ENCODE measurements at places on chromosomes 1 and 21.
A peak's percentile ranks its signal among the peaks of the same experiment; 100 is the strongest.

DNA sequence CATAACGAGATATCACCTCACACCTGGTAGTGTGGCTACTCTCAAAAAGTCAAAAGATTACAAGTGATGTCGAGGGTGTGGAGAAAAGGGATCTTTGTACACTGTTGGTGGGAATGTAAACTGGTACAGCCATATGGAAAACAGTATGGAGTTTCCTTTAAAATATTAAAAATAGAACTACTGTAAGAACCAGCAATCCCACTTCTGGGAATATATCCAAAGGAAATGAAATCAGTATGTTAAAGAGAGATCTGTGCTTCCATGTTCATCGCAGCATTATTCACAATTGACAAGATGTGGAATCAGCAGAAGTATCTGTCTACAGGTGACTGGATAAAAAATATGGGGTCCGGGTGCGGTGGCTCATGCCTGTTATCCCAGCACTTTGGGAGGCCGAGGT lies 7.6 kb upstream of the PIK3C2B start:
- no peak for DNase-seq

- DNase-seq = no peak
Observed at GRCh38 chr1:3515774-3516480, 61.5 kb downstream of the ARHGEF16 start.

GRCh38 chr1:62509028-62509427 lies 72.2 kb downstream of the USP1 start:
- DNase-seq = no peak

DNA sequence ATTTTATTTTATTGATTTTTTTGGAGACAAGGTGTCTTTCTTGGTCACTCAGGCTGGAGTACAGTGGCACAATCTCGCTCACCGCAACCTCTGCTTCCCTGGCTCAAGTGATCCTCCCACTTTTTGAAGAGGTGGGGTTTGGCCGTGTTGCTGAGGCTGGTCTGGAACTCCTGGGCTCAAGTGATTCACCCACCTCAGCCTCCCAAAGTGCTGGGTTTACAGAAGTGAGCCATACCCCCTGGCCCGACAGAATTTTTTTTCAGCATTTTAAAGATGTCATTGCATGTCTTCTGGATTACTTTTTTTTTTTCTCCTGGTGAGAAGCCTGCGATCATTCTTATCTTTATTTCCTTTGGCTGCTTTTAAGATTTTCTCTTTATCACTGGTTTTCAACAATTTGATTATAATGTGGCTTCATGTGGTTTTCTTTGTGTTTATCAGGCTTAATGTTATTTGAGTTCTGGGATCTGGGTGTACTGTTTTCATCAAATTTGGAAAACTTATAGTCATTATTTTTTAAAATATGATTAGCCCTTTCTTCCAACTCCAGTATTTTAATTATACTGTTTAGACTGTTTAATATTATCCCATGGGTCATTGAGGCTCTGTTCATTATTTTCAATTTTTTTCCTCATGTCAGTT lies 23.1 kb upstream of the PTBP2 start:
- DNase-seq = peak; percentile 3

DNA sequence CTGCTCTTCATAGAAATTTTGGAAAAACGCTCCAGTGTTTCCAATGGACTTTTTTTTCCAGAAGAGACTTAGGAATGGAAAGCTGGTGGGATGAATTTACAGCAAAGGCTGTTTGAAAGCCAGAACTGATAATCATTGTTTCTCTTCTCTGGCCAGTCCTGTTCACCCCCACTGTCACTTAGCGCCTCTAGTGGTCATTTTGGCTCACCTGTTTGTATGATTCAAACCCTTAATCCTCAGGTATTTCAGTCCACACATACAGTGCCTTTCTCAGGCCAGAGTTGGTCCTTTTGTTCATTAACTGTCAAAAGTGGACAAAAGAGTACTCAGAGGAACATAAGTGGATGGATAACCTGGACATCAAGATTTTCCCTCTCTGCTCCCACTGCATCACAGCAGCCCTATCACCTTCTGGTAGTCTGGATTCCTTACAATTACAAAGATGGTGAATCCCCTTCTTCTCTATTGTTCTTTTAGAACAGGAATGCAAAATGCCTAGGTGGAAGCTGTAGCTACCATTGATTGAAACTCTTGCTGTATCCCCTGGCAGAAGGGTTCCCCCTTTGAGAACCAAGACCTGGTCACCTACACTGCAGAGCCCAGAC lies 177.6 kb upstream of the OLFM3 start:
- DNase-seq = no peak

DNA sequence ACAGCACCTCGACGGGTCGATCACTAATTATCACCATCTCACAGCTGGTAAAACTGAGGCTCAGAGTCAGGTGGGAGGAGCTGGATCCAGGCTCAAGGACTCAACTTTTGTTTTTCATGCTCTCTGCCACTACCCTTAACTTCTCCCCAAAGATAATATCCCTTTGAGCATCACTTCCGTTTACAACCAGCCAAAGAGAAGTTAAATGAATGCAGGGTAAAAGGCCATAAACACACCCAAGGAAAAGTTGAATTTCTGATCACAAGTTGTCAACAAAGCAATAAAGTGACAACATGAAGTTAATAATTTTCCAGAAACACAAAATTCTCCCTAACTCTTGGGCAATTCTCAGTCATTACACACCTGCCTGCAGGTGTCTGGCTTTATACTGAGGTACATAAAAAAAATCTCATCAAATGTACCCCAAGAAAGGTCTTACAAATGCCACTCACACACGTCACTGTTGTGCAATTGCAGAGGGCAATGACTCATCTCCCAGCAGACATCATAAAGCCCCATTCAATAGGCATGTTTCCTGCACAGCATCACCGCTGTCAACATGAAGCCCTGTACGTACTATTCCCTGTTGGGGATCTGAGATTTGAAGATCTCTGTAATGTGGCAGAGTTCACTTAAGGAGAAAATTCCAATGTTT lies 3.4 kb downstream of the OR2T11 start:
- no peak for DNase-seq

DNA sequence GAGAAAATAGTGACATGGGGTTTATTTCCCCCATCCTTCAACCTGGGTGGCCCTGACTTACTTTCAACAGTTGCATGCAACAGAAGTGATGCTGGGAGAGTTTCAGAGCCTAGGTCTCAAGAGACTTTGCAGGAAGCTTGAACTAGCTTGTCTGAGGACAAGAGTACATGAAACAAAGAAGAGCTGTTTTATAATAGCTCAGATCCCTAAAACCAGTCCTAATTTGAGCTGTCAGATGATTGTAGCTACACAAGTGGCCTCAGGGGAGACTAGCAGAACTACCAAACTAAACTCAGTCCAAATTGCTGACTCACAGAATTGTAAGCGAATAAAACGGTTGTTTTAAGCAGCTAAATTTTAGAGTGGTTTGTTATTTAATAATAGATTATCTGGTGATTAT lies 17.1 kb downstream of the RC3H1 start:
- no peak for DNase-seq

DNA sequence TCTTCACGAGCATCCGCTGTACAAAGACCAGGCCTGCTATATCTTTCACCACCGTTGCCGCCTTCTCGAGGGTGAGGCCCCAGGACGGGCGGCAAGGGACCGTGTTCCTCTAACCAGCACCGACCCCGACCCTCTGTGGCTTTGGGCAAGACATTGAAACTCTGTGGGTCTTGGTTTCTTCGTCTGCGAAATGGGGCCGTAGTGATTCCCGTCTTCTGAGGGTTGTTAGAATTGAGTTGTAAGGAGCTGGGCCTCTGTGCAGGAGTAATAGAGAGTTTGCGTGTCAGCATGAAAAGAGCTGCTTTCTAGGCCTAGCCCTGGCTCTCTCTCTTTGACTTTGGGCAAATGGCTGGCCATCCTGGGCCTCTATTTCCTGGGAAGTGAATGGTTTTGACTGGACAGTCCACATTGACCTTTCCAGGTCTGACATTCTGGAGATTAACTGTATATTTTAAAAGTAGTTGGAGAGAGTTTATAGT lies 591 bp downstream of the MRPL37 start:
- DNase-seq = no peak

DNA sequence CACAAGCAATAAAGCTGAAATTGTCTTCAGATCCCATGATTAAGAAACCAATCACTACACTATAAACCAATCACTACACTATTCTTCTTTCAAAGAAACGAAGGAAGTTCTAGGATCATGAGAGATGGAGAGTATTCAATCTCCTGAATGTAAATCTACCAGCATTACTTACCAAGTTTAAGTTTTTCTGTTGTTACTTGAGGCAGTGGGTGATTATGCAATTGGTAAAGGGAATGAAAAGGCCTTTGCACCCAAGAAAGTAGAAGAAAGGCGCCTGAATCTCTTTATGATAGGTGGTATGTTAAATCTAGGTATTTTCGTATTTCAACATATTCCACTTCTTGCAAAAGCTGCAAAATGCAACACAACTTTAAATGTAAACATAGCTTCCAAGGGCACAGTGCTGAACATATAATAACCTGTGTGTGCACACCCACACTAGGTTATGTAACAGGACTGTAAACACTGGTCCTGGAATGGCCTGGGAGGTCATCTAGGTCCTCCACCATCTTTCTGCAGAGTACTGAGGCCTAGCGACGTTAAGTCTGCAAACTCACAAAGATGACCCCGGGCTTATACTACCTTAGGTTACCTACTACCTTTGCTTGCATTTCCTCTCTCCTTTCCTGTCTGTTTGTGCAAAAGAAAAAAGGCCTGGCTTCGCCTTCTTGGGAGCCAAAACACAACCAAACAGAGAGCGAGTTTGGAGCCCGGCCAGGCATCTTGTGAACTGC lies 1.1 kb upstream of the UAP1 start:
- DNase-seq = no peak

GRCh38 chr1:157399984-157400382 lies 152.3 kb downstream of the FCRL5 start:
- DNase-seq = no peak

- DNase-seq = no peak
Observed at GRCh38 chr1:231971397-231972110, 345.0 kb downstream of the DISC1 start.
